Brain (organoid and tissue), 16 donors: ENCODE measurements at places on chromosomes 5 and 9.

DNA sequence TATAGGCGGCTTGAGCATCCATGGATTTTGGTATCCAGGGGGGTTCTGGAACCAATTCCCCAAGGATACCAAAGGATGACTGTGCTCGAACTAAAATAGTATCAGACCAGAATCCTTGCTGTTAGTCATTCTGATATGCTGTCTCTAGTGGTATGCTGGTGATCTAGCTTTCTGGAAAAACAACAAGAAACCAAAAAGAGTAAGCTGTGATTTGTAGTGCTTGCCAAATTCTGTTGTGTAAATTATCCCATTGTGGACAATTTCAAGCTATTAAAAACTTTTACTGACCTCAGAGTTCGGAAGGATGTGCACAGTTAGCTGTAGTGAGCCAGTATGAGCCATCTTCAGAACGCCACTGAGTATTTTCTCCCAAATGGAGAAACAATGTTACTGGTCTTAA lies 99.0 kb upstream of the FBN2 start:
- DNase-seq = no peak

DNA sequence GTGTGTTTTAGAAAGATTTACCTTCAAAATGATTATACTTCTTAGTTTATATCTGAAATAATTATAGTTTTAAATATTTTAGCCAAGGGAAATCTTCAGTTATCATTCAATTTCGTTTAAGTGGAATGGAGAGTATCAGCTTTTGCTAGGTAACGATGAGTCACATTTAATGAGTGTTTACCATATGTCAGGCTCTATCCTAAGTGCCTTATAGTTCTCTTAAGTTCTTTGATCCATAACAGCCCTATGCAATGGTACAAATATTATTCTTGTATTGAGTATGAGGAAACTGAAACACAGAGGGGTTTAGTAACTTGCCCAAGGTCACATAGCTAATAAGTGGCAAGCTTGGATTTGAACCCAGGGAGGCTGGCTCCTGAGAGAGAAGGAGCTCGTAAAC lies 37.5 kb upstream of the SHB start:
- no peak for DNase-seq

DNA sequence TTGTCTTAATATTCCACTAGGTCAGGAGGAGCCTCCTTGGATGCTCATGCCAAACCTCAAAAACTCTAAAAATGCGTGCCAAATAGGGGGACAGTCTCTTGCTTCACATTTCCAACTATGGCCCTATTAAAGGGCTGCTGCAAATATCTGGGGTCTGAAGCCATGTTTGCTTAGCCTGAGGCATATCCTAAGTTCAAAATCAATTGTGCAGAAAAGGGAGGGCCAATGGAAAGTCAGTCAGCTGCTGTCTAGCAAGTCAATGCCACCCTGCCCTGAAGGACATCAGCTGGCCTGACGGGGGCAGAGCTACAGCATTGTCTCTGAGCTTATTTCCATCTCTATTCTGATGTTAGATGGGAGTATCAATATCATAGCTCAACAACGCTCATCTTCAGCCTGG lies 93.6 kb downstream of the SH3TC2 start:
- no peak for DNase-seq

DNA sequence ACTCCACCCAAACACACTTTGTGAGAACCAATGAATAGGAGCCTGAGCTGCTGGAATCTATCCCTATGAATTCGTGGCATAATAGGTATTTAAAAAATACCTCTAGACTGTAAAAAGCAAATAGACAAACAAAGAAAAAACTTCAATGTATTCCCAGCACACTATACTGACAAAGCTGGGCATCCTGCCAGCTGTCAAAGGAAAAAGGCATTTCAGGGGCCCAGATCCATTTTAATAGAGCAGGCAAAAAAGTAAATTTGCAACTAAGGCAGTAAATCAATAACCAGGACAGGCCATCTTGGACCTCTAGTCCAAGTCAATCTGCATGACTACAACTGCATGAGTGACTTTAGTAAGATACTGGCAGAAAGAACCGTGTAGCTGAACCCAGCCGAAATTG lies 25.6 kb upstream of the LARP1 start:
- DNase-seq = peak; percentile 10

DNA sequence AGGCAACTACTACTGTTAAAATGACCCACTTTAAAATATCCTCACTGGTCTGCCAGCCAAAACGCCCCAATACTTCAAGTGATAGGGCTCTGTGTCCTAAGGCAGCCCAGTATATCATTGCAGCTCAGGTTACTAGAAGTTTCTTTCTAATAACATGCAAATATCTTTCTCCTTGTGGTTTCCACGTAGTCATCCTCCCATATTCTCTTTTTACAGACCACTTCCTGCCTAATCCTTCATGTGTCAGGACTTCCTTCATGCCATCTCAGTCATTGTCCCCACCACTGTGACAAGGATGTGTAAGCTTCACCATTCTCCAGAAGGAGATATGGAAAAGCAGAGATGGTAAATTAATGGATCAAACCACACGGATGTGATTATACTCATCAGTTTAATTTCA lies 813.7 kb downstream of the MAT2B start:
- no peak for DNase-seq

GRCh38 chr9:90034071-90034470 lies 429.3 kb downstream of the GADD45G start:
- peak; percentile 65 for DNase-seq

DNA sequence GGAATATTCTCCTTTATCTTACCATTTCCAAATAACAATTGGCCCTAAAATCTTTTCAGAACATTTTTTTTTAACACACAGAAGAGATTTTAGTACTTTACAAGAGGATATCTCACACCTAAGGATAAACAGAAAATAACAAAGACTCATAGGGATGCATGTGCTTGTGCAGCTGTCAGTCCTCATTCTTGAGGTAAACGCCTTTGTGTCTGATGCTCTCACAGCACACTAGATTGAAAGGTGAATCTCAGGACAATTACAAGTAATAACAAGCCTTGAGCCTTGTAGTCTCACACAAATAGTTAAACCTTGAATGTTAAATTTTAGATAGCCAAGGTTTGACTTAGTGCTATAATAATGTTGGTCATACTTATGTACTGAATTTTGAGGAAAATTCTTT lies 439.2 kb downstream of the PTPRD start:
- no peak for DNase-seq
